ENCODE measurements at places on chromosomes 5 and 9.

DNA sequence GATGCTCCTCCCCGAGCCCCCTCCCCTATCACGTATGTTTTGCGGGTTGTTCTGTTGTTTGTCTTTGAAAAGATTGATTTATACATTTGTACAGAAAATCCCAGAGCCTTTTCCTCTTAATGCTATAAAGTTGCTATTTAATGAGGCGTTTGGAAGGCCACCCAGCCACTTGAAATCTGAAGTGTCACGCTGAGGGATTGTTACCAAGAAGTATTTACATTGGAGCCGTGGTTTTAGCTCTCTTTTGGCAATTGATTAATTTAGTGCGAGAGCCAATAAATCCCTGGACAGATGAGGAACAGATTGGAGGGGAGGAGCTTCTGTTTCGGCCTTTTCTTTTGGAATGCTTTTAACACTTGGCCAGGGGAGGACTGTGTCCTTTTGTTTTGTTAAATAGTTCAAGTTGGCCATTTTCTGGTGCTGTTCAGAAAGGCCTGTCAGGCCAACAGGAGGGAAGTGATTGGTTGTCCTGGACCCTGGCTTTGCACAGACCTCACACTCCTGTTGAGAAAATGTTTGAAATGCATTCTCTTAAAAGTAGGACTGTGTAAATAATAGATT lies 250.2 kb downstream of the PDZD2 start:
- no peak for DNase-seq

- no peak for DNase-seq
These were observed 342.0 kb downstream of the NDUFS4 start for GRCh38 chr5:53902296-53902907.

DNA sequence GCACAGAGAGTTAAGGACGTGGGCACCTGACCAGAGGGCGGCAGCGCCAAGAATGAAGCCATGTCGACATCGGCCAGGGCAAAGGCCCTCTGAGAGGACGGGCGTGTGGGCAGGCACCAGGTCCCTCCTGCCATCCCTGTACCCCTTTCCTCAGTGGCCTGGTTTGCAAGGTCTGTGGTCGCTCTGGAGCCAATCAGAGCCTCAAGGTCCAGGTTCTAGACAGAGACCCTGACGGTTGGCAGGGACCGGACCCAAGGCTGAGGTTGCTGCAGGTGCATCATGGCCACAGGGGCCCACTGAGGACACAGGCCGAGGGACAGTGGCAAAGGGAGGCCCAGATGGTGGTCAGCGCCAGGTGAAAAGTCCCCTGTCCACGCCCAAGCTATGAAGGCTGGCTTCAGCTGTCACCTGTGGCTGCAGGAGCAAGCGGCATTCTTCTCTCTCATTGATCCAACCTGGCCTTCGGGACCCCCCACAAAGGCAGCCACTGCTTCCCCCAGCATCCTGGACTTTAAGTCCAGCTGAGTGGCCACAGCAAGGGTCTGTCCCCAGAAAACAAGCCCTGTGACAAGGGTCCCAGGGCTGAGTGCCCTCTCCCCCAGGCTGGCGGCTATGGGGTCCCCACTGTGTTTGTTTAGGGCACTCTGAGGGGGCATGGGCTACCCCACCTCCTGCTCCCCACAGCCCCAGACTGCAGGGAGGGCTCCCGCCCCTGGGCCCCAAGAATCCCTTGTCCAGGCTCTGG lies 48.9 kb downstream of the VAV2 start:
- DNase-seq: no peak

GRCh38 chr9:93549611-93550010 lies 26.8 kb upstream of the PHF2 start:
- no peak for DNase-seq

- DNase-seq: no peak
These were observed 5.9 kb upstream of the CSF1R start for GRCh38 chr5:150092159-150092787.

DNA sequence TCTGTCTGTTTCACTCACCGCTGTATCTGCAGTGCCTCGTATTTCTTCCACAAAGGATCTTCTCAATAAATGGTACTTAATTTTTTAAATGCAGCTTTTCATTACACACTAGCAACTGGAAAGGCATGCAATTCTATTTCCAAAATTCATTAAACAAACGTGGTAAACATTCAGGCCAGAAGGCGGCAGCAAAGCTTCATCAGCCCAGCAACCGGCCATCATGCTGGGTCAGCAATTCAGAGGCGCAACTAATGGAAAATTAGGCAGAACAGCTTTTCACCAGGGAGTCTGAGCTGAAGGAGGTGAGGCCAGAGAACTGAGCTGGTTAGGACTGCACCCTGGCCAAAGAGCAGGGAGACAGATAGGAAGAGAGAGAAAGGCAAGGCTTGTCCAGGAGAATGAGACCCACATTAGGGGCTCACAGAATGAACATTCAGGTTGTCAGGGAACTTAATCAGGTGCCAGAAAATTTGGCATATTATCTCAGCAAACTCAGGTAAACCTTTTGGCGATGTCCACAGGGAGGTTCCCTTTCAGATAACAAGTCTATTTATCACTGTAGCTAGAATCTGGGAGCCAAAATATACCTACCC lies 17.7 kb upstream of the RNF180 start:
- no peak for DNase-seq

DNA sequence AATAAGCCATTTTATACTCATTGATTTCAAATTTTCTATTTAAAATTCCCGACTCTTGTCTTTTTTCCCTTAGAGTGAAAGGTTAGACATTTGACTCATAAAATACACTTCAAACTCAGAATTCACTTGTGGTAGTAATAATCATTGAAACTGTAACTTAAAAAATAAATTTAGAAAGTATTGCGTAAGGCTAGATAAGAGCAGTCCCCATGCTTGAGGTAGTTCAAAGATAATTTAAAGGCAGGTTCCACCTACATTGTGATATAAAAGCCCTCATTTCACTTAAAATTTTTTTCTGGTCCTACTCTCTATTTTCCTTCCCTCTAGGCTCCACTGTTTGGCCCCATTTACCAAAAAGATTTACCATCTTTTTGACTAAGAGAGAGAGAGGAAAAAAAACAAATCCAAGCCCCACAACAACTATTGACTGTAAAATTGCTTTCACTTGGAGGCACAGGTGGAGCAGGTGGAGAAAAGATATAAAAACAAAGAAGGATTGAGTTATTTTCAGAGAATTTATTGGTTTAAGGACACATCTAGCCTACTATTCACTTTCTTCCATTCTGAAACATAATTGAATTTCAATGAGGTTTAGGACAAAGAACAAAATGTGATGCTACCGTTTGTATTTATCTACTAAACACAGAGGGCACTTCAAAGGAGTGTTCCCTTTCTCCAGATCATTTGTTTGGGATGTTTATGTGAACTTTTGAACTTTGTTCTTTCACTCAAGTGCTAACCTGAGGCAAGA lies 61.0 kb downstream of the FBXO4 start:
- no peak for DNase-seq

DNA sequence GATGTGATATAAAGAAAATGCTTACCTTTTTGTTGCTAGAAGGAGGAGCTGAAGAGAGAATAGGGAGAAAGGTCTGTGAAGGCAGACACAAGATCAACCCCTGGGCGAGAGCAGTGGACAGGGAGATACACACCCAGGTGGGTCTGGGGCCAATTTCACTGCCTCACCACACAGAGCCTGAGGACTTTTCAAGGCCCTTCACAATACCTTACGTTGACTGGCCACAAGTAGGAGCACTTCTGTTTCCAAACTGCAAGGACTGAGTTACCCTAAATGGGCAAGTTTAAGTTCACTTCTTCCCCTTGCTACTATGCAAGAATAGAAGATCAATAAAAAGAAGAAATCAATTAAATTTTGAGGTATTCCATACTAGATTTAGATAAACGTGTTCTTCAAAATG lies 174.5 kb upstream of the SLC12A2 start:
- DNase-seq: no peak

- no peak for DNase-seq
These were observed 64.1 kb downstream of the BARX1 start for GRCh38 chr9:93891050-93891449.

DNA sequence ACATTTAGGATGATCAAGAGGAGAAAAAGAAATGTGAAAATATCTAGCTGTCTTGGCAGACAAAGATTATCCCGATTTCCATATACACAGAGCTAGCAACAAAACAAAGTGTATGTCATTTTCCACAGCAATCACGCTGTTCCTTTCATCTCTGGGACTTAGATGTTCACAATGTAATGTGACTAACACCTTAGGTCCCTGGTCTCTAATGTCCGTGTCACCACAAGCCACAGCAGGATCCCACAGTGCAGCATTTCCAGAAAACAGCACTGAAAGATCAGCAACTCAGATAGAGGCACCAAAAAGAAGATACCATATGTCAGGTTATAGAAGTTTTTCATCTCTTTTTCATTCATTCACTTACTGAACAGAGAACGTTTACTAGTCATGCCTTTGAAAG lies 118.0 kb upstream of the TNPO1 start:
- DNase-seq: no peak

GRCh38 chr5:163953901-163954300 lies 448.5 kb downstream of the MAT2B start:
- no peak for DNase-seq

GRCh38 chr9:114811966-114812636 lies 6.3 kb upstream of the TNFSF15 start:
- no peak for DNase-seq

DNA sequence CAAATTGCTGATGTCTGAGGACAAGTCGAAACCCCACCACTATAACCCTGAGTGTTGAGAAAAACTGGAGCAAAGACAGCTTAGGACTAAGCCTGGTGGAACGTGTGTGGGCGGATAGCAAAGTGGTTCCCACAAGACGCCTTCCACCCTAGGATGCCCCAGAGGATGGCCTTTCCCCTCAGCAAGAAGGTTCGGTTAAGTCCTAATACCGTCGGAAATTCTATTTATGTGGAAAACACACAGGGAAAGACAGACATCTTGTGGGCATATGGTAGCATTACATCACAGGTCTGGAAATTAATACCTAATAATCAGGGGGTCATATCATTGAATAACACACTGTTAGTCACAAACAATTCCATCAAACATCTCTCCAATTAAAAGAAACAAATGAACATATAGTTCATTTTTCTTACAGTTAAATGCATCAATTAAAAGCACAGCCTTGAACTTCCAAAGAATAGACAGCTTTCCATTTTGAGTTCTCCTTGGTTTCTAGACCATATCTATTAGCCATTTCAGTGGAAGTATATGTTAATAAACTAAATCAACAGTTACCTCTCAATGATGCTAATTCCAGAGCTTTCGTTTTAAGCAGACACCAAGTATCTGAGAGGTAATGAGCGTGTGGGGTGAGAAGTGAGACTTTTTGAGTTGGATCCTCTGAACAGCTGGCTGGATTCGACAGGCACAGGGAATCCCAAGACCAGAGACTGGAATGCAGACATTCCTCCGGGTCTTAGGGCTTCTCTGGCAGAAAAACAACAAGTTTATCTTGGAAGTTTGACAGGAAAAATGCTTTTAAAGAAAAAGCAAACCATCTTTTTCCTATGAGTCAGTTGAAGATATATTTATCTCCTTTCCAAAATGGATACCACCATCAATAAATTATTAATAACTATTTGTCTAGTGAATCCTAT lies 2.9 kb upstream of the ICE1 start:
- no peak for DNase-seq

DNA sequence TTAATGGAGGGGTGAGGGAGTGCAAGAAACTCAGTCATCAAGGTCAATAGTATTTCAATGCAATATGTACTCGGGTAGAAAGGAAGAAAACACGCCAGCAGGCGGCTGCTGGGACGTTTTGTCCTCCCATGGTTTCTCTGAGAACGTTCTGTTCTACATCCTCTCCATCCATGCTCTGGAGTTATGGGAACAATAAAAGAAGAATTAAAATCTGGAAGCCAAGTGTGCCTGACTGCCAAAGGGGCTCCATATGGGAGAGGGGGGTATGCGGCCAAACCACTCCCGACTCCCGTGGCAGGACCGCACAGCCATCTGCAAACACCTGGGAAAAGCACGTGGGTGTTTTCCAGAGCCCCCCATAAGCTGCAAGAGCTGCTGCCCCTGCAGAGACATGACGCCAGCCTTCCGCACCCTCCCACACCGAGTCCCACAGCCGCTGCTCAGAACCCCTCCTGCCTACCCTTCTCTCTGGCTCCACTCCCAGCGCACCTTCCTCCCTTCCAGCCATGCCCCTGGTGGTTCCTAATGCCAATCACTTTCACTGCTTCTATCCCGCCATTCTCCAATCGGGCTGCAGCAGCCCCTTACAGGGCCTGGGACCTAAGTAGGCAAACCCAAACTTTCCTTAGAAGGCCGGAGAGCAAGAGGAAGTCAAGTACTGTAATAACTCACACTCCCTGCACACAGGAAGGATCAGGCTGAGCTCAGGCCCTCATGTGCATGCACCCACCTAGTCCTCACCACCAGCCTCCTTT lies 241.6 kb downstream of the SYK start:
- DNase-seq: no peak

DNA sequence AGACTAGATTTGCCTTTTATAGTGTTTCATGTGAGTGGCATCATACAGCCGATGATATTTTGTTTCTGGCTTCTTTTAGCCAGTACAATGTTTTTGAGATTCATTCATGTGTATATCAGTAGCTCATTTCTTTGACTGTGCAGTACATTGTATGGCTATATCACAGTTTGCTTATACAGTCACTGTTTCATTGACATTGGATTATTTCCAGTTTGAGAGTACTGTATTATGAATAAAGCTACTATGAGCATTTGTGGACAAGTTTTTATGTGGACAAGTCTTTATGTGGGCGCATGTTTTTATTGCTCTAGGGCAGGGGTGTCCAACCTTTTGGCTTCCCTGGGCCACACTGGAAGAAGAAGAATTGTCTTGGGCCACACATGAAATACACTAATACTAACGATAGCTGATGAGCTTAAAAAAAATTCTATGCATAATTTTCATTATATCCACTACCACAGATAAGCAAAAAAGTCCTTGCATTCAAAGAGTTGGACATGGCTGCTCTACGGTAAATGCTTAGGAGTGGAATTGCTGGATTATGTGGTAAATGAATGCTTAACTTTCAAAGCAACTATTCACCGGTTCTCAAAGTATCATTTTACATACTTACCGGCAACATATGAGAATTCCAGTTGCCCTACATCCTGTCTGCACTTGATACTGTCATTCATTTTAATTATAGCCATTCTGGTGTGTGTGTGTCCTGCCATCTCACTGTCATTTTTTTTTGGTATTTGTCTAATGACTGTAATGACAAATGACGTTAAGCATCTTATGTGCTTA lies 177.8 kb downstream of the RGS3 start:
- DNase-seq: no peak

GRCh38 chr5:175253597-175253996 lies 190.4 kb downstream of the DRD1 start:
- DNase-seq: no peak

- DNase-seq: no peak
These were observed 2.0 kb upstream of the MXD3 start for GRCh38 chr5:177313561-177314259.
